Activated CD4-positive, alpha-beta T cell treated with anti-CD3 and anti-CD28 coated beads, Interleukin-2, amount 50 U/mL, for 24 hours (primary cell): ENCODE measurements at places on chromosomes 16 and 17.

DNA sequence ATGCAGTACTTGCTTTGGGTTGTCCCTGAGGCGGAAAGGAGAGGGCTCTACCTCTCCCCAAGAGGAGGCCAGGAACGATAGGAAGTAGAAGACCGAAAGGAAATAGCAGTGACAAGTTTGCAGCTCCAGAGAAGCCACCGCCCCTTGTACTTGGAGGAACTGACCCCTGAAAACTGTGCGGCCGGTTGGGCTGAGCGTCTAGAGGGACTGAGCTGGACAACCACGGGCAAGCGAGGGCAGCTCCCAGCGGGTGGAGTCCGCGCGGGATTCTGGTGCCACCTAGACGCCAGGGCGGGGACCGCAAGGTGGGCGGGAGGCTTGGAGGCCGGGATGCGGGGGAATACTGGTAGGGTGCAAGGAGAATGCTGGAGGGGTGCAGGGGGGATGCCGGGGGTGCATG is 1.3 kb upstream of the SLC6A4 start:
- DNase-seq: no peak

- no peak for DNase-seq
Observed at GRCh38 chr17:61683466-61683865, 92.4 kb upstream of the NACA2 start.

- no peak for DNase-seq
Observed at GRCh38 chr17:68861602-68862001, 93.6 kb downstream of the ABCA8 start.

DNA sequence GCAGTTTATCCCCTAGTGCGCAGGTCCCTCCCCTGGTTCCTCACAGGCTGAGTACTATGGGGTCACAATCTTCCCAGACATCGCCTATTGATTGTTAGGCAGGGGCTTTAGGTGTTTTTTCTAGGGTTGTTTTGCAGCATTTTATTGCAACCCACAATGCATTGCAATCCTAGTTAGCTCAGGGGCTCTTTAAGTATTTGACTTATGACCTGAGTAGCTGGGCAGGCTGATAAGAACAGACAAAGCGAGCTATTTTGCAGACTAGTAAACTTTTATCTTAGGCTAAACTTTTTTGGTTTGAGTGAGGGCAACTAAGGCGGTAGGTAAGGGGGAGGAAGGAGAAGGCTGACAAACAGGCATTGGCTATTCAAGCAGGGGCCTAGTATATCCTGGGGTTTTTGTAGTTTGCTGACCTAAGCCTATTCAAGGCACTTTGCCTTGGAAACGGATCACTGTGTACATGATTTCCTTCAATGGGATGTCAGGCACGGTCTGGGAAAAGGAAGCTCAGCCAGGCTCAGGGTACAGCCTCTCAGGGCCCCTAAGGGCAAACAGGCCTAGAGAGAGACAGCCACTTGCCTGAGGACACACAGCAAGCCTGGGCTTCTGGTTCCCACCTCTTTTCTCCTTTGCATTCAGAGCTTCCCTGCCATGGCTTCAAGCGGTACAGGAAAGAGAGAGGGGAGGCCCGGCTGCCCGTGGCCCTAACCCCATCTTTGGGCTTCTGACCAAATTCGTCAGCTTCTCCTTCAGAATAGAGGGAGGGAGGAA is 6.4 kb downstream of the DRC7 start:
- DNase-seq: no peak

GRCh38 chr16:55154956-55155355 is 169.0 kb upstream of the IRX6 start:
- DNase-seq: no peak

GRCh38 chr17:59712862-59713261 is 5.4 kb downstream of the VMP1 start:
- DNase-seq: no peak

GRCh38 chr17:9090641-9091096 is 69.4 kb downstream of the NTN1 start:
- no peak for DNase-seq

- DNase-seq: no peak
Observed at GRCh38 chr17:32926183-32926582, 1.8 kb upstream of the TMEM98 start.

DNA sequence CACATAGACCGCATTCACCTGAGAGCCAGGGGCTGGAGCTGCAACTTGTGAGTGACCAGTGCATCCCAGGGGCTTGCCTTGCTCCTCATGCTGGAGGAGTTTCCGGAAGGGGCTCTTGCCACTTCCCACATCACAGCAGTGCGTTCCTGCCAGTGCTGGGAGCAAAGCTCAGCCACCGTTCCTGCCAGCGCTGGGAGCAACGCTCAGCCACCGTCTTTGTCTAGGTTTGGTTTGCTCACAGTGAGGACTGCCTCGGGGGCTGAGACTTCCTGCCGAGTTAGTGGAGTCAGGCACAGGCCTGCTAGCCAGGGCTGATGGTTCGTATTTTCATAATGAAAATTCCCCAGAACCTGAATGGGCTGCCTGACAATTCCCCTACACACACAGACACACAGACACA is 5.4 kb upstream of the CHRNE start:
- DNase-seq: no peak

DNA sequence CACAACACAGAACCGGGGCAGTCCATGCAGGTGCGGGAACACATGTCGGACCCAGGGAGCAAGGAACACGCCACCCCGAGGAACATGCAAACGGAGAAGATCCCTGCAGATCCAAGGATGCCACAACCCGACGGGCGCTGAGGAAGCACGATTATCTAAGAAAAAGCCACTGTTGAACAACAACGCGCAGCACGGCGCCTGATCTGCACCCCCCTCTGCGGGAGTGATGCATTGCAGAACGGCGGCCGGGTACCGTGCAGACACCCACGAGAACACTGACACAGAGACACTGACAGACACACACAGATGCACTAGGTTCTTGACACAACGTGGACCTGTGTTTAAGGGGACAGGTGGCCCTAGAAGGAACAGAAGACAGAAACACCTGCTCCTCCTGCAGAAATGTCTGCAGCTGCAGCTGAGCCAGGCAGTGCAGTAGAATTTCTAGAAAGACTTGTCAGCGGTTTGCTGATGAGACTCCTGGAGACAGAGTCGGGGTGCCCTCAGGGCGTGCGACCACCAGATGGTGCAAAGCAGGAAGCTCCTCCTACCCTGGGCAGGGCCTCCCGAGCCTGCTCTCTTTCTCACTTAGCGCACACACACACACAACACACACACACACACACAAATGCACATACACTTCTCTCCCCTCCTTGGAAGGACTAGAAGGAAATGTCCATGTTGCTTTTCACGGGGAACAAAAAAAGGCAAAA is 7.5 kb downstream of the NPTX1 start:
- DNase-seq: no peak

DNA sequence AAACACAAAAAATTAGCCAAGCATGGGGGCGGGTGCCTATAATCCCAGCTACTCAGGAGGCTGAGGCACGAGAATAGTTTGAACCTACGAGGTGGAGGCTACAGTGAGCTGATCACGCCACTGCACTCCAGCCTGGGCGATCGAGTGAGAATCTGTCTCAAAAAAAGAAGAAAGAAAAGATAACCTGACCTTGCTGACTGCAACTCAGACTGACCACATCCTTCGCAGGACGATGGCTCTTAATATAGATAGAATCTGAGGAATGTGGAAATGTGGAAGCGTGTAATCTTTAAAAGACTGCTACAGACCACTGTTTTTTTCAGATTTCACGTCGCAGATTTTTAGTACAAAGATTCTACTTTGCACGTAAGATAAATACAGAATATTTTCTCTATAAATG is 37.8 kb downstream of the KLHDC4 start:
- DNase-seq: no peak

DNA sequence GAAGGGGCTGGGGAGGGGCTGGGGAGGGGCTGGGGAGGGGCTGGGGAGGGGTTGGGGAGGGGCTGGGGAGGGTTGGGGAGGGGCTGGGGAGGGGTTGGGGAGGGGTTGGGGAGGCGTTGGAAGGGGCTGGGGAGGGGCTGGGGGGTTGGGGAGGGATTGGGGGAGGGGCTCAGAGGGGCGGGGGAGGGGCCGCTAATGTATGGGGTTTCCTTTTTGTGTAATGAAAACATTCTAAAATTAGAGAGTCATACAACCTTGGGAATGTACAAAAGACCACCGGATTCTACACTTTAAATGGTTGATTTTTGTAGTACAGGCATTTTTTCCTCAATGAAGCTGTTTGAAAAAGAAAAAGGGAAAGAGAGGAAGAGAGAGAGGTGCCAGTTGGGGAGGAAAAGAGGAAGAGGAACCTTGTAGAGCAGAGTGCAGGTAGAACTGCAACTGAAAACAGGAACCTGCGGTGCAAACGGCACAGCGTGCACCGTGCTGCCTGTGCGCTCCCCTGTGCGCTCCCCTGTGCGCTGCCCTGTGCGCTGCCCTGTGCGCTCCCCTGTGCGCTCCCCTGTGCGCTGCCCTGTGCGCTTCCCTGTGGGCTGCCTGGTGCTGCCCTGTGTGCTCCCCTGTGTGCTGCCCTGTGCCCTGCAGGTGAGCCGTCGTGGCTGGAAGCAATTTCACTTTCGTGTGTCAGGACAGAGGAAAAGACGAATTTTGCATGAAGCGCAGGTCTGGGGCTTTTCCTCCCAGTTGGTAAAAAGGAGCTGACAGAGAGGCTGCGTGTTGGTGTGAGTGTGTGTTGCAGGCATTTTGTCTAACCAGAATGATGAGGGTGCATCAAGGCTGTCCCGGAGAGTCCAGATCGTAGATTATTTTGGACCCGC is 40.8 kb downstream of the METRNL start:
- DNase-seq: no peak

DNA sequence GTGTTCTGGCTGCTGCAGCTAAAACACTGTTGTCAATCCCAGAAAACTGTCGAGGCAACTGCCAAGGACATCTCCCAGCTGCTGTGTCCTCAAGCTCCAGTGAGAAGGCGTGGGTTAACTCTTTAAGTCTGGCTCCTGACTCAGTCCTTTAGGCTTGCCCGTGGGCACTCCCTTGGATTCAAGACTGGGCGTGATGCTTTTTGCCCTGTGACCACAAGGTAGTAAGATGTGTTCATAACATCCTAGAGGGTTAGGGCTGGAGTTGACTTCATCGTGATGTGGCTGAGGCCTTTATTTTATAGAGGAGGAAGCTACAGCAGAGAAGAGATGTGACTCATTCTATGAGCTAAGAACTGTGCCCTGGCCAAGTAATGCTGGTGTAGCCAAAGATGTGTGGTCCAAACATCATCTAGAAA is 50.9 kb upstream of the TEKT3 start:
- DNase-seq: no peak

DNA sequence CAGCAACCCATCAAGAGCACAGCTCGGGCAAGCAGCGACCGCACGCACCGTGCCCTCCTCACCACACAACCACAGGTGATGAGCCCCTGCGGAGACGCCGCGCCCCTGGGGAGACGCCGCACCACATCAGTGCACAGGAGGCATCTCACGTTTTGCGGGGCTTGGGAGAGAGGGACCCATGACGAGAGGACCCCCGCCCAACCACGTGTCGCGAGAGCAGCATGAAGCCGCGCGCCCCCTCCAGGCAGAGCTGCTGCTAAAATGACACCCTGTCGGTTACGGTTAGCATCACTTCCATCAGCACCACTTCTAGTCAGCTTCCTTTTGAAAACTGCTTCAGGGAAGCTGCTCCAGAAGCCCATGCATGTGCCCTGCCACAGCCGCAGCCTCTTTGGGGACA is 45.3 kb downstream of the KLHDC4 start:
- DNase-seq: no peak

GRCh38 chr16:57732714-57733113 is 2.9 kb upstream of the KATNB1 start:
- no peak for DNase-seq

- DNase-seq: no peak
Observed at GRCh38 chr17:18862011-18862410, 4.1 kb downstream of the PRPSAP2 start.
